ENCODE measurements at places on chromosomes 3 and 15.

GRCh38 chr3:117537949-117538348 is 828.4 kb downstream of the TUSC7 start:
- DNase-seq: no peak

GRCh38 chr3:40584625-40585189 is 59.9 kb downstream of the ZNF621 start:
- DNase-seq: peak; percentile 71

DNA sequence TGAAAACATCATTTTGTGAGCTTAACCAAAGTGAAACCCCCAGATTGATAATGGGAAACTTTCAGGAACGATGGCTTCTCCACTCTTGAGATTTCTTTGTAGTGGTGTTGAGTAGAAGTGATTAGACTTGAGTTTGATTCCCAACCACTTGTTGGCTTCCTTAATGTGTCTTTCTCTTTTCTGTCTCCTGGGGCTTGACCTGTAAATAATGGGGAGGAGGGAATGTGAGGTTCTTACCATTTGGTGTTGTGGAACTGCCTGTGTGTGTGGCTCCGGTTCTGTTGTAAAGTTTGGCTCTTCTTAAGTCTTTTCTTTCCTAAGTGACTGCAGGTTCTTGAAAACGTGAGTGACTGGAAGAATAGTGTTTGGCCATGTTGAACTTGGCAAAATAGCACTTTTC is 2.7 kb downstream of the CDV3 start:
- DNase-seq: no peak

DNA sequence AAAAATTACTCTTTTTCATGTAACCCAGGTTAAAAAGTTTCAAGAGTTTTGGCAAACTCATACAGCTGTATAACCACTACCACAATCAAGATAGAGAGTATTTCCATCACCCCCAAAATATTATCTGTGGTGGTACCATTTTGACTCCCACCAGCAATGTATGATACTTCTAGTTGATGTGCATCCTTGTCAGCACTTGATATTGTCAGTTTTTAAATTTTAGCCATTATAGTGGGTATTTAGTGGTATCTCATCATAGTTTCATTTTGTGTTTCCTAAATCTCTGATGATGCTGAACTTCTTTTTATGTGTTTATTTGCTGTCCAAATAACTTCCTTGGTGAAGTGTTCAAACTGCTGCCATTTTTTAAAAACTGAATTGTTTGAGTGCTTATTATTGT is 14.6 kb downstream of the CTDSPL start:
- DNase-seq: no peak

DNA sequence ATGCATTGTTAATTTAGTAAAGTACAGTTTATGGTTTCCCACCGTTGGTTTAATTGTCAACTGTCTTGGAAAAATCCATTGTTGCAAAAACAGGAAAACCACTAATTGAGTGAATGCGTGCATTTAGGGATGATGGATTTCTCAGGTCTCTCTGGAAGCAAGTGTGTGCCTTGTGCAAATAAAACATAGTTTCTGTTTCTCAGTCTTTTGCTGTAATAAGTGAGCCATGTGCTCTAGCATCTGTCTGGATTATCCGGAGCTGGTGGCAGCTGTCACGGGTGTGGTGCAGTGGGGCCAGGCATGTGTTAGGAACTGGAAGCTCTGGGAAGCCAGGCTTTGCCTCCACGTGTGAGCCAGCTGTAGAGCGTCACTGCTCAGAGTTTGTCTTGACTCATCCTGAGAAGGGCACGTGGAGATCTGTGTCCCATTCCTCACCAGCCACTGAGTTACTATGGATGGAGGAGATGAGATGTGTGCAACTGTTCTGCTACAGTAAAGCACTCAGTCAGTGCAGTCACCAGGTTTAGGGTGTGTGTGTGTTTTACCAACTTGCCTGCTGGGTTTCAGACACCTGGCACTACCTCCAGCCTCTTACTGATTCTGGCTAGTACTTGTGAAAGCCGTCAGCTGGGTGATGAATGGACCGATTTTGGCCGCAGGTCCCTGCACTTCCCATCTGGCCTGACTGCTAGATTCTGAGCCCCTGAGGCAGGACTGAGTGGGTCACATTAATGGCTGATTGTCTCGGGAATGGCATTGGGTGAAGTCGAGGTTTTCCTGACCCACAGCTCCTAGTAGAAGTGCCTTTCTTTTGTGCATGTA is 7.2 kb downstream of the APBA2 start:
- DNase-seq: no peak
